D721Med (cell line): ENCODE measurements at places on chromosomes 16 and 17.

GRCh38 chr17:57508671-57509070 lies 236.4 kb downstream of the CCDC182 start:
- no peak for DNase-seq

GRCh38 chr16:1290063-1290501 lies 19.4 kb upstream of the UBE2I start:
- no peak for DNase-seq

GRCh38 chr17:58818654-58819053 lies 63.0 kb downstream of the PPM1E start:
- DNase-seq, result no peak

DNA sequence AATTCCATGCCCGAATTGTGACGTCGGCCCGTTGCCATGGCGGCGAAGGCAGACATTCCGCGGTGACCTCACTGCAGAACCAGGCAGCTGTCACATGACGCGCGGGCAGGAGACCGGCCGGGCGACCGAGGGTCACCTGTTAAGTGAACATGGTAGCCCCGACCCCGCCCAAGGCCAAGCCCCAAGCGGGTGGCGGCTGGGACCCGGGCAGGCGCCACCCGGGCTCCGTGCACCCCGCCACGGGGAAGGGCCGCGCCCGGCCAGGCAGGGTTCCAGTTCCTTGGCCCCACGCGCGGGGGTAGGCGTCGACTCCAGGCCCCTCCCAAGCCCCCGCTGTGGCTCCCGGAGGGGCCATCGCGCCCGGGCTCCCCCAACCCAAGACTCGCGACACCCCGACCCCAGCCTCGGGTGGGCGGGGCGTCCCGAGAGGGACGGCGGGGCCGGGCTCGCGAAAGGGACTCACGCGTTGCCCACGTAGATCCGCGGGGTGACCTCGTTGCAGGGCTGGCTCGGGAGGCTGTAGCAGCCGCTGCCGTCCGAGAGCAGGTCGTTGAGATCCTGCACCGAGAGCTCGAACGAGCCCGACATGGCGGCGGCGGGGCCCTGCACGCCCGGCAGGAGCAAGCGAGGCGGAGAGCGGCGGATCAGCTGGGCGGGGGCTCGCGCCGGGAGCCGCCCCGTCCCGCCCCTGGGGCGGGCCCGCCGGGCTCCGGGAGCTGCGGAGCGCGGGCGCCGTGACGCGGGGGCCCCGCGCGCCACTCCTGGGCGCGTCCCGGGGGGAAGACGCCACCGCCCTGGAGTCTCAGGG lies at the start of gene DUSP3:
Gene DUSP3 (minus strand): TSS at position 641 of the 808 bp plus-strand sequence. CDS start 53 bp downstream, at position 588.
- DNase-seq, result peak; percentile 86

GRCh38 chr17:44188576-44189403 lies 2.0 kb downstream of the TMUB2 start:
- DNase-seq, result no peak

- no peak for DNase-seq
Measured at GRCh38 chr17:52476638-52477313, 318.3 kb upstream of the CA10 start.

- DNase-seq, result no peak
Measured at GRCh38 chr16:28824717-28824973, 1.8 kb downstream of the ATXN2L start.

DNA sequence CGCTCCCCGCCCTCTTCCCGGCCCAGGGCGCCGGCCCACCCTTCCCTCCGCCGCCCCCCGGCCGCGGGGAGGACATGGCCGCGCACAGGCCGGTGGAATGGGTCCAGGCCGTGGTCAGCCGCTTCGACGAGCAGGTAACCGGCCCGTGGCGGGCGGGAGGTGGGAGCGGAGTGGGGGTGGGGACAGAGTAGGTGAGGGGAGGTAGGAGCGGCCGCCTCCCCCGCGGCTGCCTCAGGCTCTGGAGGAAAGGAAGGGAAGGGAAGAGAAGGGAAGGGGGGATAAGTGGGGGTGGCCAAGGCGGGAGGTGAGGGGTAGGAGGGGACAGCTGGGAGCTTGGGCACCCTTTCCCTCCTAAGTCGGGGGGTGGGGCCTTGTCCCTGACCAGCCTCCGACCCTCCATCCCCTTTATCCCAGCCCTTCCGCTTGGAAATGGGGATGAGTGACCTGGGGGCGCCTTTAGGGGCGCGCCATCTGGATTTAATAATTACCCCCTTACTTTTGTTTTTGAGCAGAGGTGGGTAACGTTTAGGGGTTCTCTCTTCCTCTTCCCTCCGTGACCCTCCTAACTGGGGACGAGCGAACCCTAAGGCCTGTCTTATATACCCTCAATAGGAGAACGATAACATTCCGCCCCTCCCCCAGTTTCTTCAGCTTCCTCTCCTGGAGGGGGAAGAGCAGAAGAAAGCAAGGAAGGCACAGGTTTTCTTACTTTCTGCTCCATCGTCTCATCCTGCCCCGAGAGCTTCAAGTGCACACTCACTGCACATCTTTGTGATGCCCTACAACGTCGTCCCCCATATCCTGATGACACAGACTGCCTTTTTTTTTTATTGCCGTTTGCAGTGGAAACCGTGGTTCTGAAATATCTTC lies 694 bp downstream of the NF1 start:
- DNase-seq, result no peak

DNA sequence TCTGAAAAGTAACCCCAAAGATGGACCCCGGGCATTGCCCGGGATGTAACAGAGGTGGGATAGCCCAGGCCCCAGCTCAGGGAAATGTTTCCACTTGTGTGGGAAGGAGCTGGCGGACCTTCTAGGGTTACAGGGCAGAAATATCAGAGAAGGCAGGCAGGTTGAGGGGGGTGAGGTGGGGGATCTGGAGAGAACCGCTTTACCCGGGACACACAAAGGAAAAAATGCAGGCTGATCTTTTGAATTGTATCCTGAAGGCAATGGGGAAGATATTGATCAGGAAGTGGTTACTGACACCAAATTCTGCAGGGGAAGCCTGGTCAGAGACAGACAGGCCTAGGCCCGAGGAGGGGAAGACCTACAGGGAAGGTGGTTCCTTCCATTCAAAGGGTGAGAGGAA lies 3.5 kb downstream of the SLC47A1 start:
- DNase-seq, result no peak

GRCh38 chr17:5973410-5973809 lies 96.8 kb upstream of the WSCD1 start:
- no peak for DNase-seq

- DNase-seq, result no peak
Measured at GRCh38 chr16:81142864-81143263, 46.7 kb upstream of the GCSH start.

- no peak for DNase-seq
Measured at GRCh38 chr16:75306099-75306762, 54.8 kb upstream of the BCAR1 start.

GRCh38 chr16:55297062-55297909 lies 26.7 kb upstream of the IRX6 start:
- DNase-seq, result no peak

DNA sequence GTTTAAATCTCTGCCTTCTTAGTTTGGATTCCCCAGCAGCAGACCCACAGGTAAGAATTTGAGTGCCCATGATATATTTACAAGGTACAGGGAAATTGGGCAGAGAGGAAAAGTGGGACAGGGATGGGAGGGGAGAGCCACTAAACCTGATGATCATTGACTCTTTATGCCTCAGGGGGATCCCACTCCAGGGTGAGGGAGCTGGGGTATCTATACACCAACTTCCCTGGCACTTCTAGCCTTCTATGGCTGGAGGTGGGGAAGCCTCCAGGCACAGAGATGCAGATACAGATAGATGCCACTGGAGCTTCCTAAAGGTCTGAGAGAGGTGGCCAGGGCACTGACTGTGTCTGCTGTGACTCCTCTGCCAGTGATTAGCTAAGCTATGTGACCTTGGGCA lies 256.4 kb downstream of the KATNIP start:
- DNase-seq, result no peak

DNA sequence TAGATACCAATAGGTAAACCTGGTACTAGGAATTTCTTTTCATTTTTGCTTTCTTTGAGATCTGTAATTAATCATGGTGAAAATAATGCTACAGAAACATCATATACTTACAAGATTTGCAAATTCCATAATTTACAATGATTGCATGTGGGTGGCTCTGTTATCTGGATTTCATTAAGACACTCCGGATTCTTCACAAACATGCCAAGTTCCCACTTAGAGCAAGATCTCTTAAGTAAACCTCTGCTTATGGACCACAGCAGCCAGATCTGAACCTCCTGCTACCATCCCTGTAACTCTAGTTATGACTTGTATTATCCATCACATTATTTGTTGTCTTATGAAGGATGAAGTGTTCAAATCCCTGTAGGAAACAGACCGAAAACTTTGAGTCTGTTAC lies 424.7 kb downstream of the CDH13 start:
- DNase-seq, result no peak

DNA sequence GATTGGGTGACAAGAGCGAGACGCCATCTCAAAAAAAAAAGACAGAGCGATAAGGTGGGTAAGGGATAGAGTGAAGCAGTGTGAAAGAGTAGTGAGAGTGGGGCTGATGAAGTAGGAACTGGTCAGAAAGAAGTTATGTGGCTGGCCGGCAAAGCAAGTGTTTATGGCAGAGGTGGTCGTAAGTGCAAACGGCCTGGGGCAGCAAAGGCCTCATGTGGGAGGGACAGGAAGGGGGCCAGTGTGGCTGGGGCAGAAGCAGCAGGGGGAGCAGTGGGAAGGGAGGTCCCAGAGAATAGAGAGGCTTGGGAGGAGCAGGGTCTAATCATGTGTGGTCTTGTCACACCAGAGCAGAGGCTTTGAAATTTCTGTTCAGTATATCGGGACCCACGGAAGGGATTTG lies 186.2 kb downstream of the HS3ST3B1 start:
- DNase-seq, result no peak

DNA sequence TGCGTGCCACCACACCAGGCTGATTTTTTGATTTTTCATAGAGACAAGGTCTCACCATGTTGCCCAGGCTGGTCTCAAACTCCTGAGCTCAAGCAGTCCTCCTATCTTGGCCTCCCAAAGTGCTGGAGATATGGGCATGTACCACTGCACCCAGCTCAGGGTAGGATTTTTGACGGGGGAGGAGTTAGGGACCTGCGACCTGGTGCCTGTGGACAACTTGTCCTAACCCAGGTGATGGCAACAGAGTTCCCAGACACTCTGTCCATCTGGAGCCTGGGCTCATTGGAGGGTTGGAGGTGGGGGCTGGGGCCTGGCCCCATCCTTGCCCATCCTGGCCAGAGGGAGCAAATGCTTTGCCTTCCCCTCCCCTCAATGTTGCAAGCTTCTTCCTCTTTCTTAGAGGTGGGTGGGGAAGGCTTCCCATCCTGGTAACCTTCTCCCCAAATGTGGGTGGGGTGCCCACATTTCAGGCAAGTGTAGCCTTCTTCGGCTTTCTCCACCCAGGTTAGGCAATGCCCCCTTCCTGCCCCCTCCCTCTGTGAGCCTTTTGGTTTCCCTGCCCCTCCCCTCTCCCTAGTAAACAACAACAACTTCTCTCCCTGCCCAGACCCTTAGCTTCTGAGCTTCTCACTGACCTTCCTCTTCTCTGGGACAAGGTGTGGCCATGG lies 24.9 kb downstream of the RARA start:
- DNase-seq, result no peak

GRCh38 chr16:84643180-84643583 lies 5.1 kb upstream of the KLHL36 start:
- no peak for DNase-seq

- DNase-seq, result no peak
Measured at GRCh38 chr16:49788986-49789385, 66.9 kb downstream of the ZNF423 start.

GRCh38 chr17:74995847-74996246 lies 8.4 kb downstream of the CDR2L start:
- no peak for DNase-seq

DNA sequence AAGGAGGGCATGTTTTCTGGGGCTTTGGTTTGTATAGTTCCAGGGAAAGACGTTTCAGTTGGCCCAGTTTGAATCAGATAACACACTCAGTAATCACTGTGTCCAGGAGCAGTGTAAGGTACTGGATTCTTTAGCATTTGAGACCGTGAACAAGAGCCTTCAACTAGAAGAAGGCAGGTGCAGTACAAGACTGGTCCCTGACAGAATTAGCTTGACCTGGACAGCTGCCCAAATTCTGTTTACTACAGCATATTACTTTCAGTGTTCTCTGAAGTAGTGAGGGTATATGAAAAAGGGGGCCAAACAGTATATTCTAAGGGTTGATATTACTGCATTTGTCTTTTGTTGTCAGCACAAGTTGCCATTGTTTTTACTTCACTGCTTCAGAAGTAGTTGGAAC lies 81.3 kb downstream of the COX10 start:
- no peak for DNase-seq

DNA sequence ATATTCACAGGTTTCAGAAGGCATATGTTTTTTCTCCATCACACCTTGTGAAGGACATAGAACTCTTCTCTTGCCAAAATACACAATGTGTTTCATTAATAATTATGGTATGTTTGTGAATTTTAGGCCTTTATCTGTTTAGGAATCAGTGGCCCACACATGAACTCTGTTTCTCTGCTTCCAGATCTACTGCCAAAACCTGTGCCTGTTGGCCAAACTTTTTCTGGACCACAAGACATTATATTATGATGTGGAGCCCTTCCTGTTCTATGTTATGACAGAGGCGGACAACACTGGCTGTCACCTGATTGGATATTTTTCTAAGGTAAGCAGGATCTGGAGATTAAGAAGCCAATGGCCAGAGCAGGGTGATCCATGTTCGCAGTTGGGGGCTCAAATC lies 26.4 kb downstream of the TAC4 start:
- DNase-seq, result no peak

GRCh38 chr16:2715519-2715918 lies 4.5 kb downstream of the PRSS27 start:
- DNase-seq, result no peak

DNA sequence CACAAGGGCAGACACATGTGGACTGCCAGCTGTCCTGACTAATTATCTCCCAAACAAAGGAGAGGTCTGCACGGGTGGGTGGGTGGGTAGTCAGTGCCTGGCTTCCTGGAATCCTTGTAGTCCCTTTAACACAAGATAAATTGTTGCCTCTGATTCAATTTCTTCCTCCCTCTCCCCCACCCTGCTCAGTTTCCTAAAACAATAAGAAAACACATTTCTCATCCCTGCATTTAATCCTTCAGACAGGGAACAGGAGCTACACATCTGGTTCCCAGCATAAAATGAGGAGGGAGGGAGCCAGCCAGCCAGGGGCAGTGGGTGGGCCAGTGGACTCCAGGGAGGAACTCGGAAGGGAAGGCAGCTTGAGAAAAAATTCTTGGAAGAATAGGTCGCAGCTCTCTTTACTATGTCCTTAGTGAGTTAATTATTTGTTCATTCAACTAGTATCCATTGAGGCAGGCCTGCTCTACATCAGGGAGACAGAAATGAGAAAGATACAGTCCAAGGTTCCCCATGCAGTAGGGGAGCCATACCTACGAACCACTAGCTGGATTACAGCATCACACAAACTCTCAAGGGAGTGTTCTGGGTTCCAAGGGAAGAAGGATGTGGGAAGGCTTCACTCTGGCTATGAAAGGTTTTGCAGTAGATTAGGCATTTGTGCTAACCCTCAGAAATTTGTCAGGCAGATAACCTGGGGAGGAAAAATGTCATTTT lies 58.3 kb downstream of the CCT6B start:
- DNase-seq, result no peak

- DNase-seq, result no peak
Measured at GRCh38 chr16:88931373-88931900, 45.6 kb downstream of the CBFA2T3 start.

GRCh38 chr16:84067640-84068039 lies 25.0 kb upstream of the SLC38A8 start:
- no peak for DNase-seq
